ENCODE measurements at places on chromosomes 2 and 18.

- DNase-seq = no peak
These were observed 593.9 kb upstream of the NETO1 start for GRCh38 chr18:73461780-73462059.

DNA sequence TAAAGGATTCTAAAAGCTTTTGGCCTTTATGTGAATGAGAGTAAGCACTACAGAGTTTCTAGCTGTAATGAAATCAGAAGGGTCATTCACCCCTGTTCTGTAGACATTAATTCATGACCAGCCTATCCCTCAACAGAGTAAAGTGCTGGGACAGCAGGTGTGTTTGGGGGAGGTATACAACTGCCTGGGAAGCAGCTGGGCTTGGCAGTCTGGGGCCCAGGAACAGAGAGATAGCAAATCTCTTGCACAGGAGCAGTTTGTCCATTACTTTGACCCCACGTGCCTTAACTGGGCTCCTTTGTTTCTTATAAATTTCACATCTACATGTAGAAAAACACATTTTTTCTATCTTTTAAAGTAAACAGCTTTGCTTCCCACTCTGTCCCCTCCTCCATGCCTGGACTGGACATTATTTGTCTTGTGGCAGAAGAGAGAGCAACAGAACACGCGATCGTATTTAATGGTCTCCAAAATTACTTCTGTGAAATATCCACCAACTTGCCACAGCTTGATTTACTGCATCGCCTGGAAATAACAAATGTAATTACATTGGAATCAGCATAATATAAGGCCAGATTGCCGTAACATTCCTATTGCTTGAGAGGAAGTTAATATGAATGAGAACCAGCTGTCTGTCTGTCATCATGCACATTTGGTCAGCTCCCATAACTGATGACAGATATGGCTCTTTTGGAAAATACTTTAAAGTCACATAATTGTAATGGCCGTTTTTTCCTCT is 263.8 kb downstream of the RBM43 start:
- no peak for DNase-seq

DNA sequence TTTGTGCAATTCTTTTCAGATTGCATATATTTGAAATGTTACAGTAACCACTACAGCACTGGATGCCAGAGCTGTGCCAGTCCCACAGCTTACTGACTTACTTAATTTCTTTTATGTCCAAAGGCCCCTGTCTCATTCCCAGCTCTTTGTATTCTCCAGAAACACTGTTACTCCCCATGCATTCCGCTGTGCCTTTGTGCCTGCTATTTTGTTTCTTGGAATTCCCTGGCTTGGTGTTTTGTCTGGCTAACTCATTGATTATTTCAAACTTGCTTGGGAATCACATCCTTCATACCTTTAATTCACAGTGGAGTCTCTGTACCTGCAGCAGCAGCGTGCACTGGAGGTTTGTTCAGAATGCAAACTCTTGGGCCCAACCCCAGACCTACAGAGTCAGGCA is 601.9 kb upstream of the DDX18 start:
- no peak for DNase-seq

GRCh38 chr18:76452357-76452756 is 42.7 kb downstream of the ZNF516 start:
- no peak for DNase-seq

GRCh38 chr18:23584019-23584983 is 2.0 kb downstream of the NPC1 start:
- DNase-seq = no peak

DNA sequence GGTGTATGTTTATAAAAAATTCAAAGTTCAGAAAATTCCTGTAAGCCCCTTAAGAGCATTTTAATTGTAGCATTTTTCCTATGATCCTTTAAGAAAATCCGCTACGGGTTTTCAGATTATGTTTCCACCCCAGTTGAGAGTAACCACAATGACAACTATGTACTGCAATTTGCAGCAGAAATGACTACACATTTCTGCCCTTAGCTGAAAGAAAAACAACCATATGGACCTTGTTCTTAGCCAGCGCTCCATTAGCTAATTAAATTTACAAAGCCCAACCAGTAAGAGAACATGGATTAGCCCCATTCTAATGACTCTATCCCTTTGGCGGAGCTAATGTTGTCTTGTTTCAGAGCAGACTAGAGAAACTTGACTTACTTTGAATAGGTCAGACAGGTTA is 247.6 kb downstream of the SLC8A1 start:
- DNase-seq = no peak

- DNase-seq = no peak
These were observed 157.7 kb downstream of the COL4A4 start for GRCh38 chr2:227006189-227006897.

DNA sequence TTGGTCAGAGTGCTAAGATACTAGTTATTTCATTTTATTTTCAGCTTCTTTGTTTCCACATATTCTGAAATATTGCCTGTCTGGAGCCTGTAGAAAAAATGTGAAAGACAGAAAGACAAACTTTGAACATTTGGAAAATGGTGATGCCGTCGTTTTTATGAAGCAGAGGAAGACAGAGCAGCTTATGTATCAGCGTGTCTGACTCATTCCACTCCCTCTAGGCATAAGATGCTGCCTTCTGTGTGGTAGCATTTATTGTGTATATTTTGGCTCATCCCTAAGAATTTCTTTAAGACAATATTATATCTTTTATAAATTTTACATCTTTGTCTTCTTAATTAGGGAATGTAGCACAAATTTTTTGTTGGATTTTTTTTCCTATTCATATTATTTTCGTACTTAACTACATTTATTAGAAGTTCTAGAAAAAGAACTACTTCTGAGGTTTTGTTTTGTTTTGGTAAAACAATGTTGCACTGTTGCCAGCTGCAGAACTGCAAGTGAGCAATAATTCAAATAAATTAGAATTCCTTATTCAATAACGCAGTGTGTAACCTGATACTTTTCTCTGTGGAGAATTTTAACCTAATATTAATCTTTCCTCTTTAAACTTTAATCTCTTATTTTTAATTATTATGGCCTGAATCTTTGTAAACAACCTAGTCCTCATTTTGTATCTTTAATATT is 300.4 kb downstream of the ZNF407 start:
- DNase-seq = no peak

DNA sequence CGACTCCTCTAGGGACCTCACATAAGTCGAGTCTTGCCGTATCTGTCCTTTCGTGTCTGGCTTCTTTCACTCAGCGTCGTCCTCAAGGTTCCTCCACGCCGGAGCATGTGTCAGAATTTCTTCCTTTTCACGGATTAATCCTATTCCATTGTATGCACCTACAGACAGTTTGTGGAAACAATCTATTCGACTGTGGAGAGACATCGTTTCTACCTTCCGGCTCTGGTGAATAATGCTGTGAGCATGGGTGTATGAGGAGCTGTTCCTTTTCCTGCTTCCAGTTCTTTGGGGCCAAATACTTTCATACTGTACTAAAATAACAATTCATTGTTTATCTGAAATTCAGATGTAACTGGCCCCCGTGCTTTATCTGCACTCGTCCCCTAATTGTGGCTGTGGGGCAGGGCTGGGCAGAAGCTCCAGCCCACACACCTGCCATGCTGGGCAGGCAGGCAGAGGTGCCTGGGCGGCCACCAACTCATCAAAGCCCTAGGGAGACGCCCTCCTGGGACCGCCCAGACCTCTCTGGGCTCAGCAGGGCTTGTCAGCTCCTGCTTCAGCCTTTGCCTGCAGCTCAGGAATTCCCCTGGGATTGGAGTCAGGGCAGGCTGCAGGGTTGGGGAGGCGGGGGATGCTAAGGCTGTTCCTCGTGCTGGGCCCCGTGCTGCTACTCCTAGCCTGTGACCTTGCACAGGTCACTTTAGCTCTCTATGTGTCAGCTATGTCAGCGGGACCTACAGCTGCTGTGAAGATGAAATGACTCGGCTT is 14.5 kb downstream of the GPC1 start:
- DNase-seq = no peak

GRCh38 chr18:49565612-49566011 is 3.8 kb downstream of the LIPG start:
- no peak for DNase-seq

- DNase-seq = no peak
These were observed 114.3 kb upstream of the MCFD2 start for GRCh38 chr2:47029737-47030524.

DNA sequence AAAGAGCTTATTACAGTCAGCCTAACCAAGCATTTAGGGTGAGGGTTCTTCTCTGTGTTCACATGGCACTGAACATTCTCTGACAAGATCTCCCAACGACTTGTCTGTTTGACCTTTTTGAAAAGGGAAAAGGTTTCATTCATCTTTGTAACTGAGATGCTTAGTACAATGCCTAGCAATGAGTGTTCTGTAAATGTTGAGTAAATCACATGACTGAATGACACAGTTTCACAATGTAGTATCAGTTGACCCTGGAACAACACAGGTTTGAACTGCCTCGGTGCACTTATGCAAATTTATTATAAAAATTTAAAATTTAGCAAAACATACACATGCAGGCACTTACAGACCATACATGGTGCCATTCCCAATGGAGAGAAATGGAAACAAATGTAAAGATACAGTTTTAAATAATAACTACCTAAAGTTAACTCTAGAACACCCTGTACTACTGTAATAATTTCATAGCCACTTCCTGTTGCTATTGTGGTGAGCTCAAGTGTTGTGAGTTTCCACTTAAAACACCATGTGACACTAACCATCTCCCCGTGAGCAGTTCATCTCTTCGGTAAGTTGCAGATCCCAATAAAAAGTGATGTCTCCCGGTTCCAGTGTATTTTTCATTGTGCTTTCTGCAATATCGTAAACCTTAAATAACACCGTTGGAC is 34.1 kb upstream of the VWC2L start:
- no peak for DNase-seq

- DNase-seq = no peak
These were observed 198.8 kb downstream of the PDE1A start for GRCh38 chr2:182228073-182228473.

- no peak for DNase-seq
These were observed 244.9 kb downstream of the ETAA1 start for GRCh38 chr2:67642046-67642382.

DNA sequence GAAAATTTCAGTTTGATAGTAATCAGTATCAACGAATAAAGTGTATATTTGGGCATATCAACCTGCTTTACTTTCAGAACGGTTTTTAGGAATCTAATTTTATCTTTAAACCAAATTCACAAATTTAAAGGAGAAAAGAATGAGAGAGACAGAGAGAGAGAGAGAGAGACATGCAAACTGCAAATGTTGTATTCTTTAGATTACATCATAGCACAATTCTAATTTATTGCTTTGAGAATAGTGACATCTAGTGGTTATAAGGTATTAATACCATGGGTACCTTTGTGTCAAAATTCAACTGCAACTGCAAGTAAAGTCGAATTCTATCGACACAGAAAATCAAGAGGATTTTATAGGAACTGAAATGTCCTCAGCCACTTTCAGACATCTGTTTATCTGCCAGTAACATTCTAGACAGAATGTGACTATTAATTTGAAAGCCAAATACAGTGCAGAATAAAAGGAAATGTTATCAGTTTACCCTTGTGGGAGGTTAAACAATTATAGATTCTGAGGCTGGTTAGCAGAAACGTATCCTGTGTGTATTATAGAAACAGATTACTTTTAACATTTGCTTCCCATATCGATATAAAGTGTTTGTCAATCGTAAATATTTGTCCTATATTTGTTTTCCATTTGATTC is 529.8 kb upstream of the VRK2 start:
- no peak for DNase-seq

DNA sequence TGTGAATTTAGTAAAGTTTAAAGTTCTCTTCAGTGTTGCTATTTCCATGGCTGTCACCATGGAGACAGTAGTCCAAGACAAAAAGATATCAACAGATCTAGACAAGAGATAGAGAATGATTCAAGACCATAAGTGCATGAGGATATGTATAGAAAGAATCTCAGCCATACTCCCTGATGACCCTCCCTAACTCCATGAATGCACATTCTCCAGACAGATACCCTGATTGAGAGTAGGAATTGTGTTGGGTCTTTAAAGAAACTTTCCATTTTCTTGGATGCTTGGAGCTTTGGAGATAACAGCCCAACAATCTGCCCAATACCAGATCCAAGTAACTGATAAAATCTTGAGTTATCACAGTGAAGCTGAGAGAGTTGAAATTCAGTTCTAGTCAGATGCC is 1601.2 kb upstream of the CELF4 start:
- DNase-seq = no peak

- DNase-seq = no peak
These were observed 134.9 kb upstream of the CNTNAP5 start for GRCh38 chr2:123890148-123890547.

DNA sequence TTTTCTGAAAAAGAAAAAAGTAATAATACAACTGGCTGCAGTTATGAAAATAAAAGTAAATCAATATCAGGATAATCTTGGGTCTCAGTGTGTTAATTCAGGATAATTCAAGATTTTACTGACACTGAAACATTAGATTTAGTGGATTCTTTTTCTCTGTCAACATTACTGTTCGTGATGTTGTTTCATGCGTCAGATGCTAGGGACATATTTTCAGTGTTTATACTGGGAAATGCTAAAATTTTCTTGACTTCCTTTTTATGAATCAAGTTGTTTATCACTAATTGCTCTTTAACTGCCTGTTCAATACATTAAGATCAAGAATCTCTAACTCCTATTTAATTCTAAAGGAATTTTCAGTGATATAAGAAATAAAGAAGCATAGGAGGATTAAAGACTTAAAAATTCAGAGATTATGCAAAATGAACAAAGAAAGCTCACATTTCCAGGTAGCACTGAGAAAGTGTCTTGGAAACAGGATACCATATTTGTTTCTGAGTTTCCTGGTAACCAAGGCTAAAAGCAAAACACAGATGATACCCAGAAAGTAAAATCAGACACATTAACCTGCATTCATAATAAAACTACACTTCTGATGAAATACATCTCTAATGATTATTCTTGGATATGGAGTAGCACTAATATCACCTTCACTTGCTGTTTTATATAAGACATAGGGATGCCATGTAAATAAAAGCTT is 174.0 kb downstream of the ARL4C start:
- no peak for DNase-seq

DNA sequence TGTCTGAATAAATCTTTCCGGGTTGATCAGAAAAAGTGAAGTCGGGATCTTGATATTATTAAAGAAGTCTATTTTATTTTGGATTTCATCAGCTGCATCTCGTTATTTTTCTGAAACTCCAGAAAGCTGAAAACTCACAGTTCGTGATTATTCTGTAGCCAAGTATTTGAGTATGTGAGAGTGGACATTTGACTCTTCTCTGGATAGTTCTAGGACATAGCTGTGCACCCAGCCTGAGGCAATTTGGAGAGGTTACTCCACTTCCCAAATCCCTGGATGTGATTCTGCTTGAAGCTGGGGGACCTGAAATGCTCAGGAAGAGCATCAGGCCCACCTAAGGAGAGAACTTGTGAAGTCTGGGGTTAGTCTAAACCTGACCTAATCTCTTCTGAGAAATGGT is 117.6 kb upstream of the PID1 start:
- no peak for DNase-seq

- DNase-seq = no peak
These were observed 20.4 kb upstream of the SH3BP4 start for GRCh38 chr2:234931371-234931770.

DNA sequence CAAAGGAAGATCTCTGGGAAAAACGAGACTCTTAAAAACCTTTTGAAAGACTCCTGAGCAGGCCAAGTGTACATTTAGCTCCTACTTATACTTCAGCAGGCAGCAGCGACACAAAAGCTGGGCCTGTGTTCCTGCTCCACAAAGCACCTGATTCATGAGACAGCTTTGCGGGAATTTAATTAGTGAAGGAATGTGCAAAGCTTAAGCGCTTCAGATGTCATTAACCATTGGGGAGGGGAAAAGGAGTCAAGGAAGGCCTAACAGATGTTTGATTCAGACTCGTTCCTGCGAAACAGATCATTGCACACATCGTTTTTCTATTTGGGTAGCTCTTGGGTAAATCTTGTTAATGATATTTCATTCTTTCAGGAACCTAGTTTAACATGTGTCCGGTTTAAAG is 125.9 kb downstream of the MAIP1 start:
- no peak for DNase-seq

Data from T-helper 17 cell (primary cell).